K562 (cell line): ENCODE measurements at places on chromosomes 5 and 9. TPM values are rescaled to one million over a fixed set of nuclear protein-coding genes. Genes with fewer than 3 reads are reported as not detected.

AK1 gene
- 67.6 and 71.8 TPM in 2 replicates for total RNA-seq

RLN2 gene
- not detected in 2 replicates for total RNA-seq

OGN gene
- 0.07 and 0.16 TPM in 2 replicates for total RNA-seq

CTNND2 gene
- 0.13 and 0.35 TPM in 2 replicates for total RNA-seq

PTPRD gene
- 0.02 and 0.11 TPM in 2 replicates for total RNA-seq
